ENCODE measurements at places on chromosomes 2 and 18.

GRCh38 chr2:233588400-233588799, 21.8 kb upstream of the USP40 start:
- DNase-seq, result no peak

- DNase-seq, result no peak
These were observed 13.6 kb downstream of the STK11IP start for GRCh38 chr2:219611306-219611705.

DNA sequence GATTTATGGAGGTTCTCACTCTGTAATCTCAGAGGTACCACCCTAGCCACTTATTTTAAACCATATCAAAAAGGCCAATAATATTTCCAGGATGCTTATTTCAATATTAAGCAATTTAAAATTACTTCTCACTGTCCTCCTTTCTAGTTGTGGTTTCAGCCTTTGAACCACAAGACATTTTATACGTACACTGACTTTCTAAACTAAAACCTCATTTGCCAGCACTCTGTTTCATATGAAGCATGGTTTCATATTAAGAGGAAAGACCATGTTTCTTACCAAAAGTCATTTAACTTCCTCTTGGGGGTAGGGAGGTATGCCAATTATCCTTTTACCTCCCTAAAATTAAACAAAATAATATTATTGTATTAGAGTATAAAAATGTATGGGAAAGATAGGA, 399.8 kb downstream of the CDH7 start:
- no peak for DNase-seq

GRCh38 chr2:30437809-30438548, 9.1 kb upstream of the LCLAT1 start:
- DNase-seq, result no peak

- no peak for DNase-seq
These were observed 15.5 kb downstream of the FOXI3 start for GRCh38 chr2:88437010-88437409.

GRCh38 chr18:8121942-8122480, 487.2 kb upstream of the RAB12 start:
- DNase-seq, result no peak

DNA sequence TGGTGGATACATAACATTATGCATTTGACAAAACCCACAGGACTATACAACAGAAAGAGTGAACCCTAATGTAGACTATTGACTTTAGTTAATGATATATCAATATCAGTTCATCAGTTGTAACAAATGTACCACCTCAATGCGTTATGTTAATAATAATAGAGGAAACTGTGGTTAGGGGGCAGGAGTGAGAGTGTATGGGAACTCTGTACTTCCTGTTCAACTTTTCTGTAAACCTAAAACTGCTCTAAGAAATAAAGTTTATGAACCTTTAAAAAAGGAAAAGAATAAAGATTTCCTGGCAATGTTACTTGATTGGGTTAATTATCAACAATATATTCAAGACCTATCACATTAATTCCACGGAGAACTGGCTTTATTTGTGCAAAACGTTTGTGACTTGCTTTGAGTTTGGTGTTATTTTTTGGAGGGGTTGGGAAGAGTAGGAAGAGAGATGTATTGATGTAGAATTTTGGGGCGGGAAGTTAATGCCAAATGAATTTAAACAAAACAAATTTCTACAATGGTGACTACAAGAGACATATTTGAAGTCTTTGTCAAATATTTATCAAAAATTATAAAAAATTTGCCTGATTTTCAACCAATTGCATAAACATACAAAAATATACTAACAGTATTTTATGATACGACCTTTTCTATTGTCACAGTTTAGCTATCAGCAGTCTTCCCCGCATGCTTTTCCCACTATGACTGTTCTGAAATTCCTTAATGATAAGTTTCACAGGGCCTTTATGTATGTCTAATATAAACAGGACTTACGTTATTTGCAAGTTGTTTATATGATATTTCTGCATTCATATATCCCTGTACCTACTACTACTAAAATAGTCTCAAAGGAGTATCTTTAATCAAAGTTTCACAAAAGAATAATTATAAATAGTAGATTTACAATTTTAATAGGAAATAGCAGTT, 2.1 kb upstream of the RTN4 start:
- no peak for DNase-seq

GRCh38 chr2:123085484-123085883, 939.6 kb upstream of the CNTNAP5 start:
- DNase-seq, result no peak

Data from activated CD4-positive, alpha-beta T cell treated with anti-CD3 and anti-CD28 coated beads, Interleukin-2, amount 50 U/mL, for 16 hours (primary cell).